Adrenal gland (tissue), 19 donors: ENCODE measurements at places on chromosomes 13 and 19. TPM values are rescaled to one million over a fixed set of nuclear protein-coding genes. Genes with fewer than 3 reads are reported as not detected.

Gene PRX
- 10.8 TPM for total RNA-seq

Gene EXOSC5
- total RNA-seq: 24.8 TPM

Gene IZUMO4
- 1.8 TPM for total RNA-seq

Gene SMAD9
- total RNA-seq: 3.1 TPM

Gene NAPSA
- total RNA-seq: 0.81 TPM

Gene CEACAM20
- total RNA-seq: not detected

Gene PPP1R37
- total RNA-seq: 53.1 TPM

DNA sequence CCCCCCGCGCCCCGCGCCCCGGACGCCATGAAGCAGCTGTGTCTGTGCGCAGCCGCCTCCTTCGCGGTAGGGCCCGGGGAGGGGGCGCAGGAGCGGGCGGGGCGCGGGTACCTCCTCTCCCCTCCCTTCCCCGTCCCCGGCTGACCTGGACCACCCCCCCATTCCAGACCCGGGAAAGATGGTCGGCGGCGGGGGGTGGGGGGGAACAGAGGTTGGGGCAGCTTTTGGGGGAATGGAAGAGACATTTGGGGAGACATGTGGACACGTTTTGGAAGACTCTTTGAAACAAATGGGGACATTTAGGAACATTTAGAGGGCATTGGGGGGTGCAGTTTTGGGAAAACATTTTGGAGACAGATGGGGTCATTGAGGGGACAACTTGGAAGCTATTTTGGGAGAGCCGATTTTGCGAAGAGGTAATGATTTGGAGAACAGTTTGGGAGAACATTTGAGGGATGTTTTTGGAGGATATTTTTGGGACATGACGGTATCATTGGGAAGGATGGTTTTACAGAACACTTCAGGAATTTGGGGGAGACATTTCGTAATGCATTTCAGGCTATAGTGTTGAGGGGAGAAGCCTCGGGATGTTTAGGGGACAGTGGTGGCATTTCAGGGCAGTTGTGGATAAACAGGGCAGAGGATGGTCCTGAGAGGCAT, 16.1 kb downstream of the ANKRD24 start:
- DNase-seq: no peak

GRCh38 chr19:35223862-35224505, 4.6 kb downstream of the FAM187B start:
- DNase-seq: no peak

- peak; percentile 75 for DNase-seq
These were observed 9.8 kb upstream of the CIRBP start for GRCh38 chr19:1259206-1259875.

GRCh38 chr19:49106648-49107135, 7.5 kb upstream of the LIN7B start:
- peak; percentile 86 for DNase-seq

GRCh38 chr13:110152351-110152750, 154.6 kb downstream of the COL4A1 start:
- no peak for DNase-seq

- DNase-seq: no peak
These were observed 35.6 kb upstream of the ZNF599 start for GRCh38 chr19:34808566-34808965.
